Stimulated activated CD4-positive, alpha-beta T cell treated with anti-CD3 and anti-CD28 coated beads, Interleukin-15, amount 100 ng/mL, for 48 hours (primary cell): ENCODE measurements at places on chromosomes 6 and 20.

GRCh38 chr6:74603322-74604076, 602.4 kb downstream of the COL12A1 start:
- DNase-seq = no peak

DNA sequence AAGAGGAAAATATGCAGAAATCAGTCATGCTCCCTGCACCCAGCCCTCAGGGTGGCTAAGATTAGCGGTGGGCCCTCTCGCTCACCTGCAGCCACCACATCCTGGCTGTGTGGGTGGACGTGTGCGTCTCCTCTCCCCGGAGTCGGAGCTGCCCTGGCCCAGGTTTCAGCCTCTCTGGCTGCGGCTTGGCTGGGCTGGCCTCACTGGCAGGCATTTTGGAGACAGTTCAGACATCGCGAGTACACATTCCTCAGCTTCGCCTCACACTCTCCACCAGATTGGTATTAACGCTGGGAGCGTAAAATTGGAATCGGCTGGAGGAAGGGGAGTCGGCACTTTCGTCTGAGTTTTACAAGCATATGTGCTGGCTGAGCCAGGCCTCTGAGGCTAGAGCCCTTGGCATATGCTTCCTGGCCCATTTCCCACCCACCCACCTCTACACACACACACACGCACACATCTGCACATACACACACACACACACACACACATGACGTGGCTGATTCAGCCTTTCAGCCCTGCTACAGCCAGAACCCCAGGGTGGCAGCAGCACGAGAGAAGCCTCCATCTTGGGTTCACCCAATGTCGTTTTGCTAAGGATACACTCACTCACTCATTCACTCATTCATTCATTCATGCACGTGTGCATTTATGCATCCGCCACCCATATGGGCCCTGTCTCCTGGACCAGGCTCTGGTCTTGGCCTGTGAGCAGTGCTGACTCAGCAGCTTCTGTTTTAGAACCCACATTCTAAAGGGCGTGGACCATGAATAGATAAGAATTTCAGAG, 42.9 kb downstream of the BCAS4 start:
- no peak for DNase-seq

- no peak for DNase-seq
These were observed 203.0 kb downstream of the ZDHHC14 start for GRCh38 chr6:157584036-157584435.

DNA sequence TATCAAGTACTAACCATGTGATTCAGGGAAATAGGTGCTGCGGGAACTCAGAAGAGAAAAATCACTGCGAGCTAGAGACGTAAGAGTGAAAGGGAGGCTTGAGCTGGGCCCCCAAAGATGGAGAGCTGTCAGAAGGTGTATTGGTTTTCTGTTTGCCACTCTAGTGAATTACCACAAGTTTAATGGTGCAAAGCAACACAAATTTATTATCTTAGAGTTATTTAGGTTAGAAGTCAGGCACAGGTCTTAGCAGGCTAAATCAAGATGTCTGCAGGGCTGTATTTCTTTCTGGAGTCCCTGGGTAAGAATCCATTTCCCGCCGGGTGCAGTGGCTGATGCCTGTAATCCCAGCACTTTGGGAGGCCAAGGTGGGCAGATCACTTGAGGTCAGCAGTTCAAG, 2.5 kb downstream of the ZSWIM3 start:
- DNase-seq = no peak

DNA sequence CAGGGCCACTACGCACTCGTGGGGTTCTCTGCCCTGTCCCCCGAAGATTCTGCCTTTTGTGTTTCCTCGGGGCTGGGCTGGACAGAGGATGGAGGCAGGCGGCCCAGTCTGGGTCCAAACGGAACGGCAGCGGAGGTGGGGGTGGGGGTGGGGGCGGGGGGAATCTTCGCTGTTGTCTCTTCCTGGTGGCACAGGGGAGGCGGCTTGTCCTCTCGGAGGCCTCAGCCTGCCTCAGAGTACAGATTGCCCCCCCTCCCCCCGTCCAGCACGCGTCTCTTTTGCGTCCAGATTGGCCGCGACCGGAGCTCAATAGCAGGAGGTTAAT, 1.4 kb upstream of the INSM1 start:
- DNase-seq = no peak

GRCh38 chr6:118387921-118388701, 160.0 kb upstream of the PLN start:
- no peak for DNase-seq

DNA sequence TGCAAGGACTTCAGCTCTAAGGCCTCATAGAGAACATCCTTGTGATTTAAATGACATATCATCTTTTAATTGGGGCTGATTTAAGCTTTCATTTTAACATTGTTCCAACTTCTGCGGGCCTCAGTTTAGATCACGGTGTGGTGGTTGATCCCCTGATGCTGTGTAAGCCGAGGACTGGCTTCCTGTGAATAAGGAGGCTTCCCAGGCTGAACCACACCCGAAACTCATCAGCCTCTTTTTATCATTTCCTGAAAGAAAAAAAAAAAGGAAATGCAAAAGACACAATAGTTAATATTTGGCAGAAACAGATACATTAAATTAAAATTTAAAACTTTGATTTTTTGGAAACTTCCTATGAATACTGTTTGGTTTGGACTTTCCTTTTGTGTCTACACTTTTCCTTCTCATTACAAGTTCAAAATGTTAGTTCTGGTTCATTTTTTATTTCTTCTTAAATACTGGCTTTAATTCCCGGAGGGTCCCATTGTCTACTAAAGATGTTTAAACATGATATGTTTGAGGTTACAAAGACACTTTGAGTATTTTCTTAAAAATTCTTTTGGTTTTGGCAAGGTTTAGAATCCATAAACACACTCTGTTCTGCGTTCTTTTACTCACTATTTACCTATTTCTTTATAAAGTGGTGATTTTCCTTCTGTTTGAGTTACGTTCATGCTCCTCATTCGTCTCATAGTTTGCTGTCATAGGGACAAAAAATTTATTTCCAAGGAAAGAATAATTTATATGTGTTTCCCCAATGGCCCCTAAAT, 230.0 kb upstream of the SULF2 start:
- DNase-seq = no peak

GRCh38 chr6:148392671-148393070, 50.0 kb downstream of the SASH1 start:
- DNase-seq = no peak

- DNase-seq = no peak
These were observed 4.1 kb upstream of the CALHM5 start for GRCh38 chr6:116507324-116507723.

GRCh38 chr6:73532293-73532692, 11.5 kb upstream of the EEF1A1 start:
- DNase-seq = no peak

DNA sequence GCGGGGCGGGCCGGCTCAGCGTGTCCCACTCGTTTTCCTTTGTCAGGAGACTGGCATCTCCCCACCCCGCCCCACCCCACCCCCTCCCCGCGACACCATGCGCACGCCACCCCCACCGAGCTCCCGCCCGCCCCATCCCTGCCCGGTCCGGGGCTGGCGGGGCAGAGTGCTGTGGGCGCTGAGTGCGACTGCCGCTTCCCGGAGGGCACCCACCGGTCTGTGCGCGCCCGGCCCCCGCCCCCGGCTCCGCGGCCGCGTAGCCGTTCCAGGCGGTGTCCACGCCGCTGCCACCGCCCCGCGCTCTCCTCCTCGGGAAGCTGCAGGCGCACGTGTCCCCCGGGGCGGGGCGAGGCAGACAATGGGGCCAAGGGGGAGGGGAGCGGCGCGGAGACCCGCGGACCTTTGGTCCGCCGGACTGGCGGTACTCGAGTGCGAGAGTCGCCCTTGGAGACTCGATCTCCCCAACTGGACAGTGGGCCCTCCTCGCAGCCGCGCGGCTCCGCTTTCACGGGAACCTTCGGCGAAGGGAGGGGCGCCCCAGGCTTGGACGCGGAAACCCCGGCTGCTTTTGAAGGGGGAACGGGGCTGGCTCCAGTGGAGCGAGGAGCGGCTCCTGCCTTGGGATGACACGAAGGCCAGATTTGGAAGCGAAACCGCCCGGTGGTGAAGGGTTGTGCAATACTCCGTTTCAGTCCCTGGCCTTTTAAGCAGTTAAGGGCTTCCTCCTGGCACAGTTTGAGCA, 1.0 kb upstream of the SYNCRIP start:
- DNase-seq = peak; percentile 61

- no peak for DNase-seq
These were observed 747.7 kb downstream of the PHF3 start for GRCh38 chr6:64383277-64383676.

- no peak for DNase-seq
These were observed 65.5 kb downstream of the PLCB4 start for GRCh38 chr20:9134346-9134745.

DNA sequence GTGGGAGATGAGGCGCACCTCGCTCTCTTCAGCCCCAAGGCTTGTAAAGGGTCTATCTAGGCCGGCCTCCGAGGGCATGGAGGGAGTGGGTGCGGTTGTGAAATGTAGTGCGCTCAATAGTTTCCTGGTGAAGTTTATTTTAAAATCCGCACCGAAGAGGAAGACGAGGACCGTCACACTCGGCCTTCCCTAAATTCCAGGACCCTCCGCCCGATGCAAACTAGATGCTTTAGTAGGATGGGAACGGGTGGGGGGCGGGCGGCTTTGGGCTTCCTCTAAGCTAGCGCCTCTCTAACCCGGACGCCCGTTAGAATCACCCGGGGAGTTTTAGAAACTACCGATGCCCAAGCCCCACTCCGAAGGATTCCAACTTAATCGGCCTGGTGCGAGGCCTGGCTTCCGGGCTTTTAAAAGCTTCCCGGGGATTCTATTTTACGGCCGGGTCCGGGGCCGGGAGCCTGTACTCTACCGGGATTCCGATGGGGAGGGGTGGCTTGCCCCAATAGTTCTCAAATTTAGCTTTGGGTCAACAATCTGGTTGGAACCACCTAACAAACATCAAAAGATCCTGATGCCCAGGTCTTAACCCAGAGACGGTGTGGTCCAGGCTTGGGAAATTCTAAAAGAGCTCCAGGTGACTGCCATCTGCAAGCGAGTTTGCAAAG, 548 bp upstream of the BCAS4 start:
- DNase-seq = no peak
